ENCODE measurements at places on chromosomes 2 and 18.

DNA sequence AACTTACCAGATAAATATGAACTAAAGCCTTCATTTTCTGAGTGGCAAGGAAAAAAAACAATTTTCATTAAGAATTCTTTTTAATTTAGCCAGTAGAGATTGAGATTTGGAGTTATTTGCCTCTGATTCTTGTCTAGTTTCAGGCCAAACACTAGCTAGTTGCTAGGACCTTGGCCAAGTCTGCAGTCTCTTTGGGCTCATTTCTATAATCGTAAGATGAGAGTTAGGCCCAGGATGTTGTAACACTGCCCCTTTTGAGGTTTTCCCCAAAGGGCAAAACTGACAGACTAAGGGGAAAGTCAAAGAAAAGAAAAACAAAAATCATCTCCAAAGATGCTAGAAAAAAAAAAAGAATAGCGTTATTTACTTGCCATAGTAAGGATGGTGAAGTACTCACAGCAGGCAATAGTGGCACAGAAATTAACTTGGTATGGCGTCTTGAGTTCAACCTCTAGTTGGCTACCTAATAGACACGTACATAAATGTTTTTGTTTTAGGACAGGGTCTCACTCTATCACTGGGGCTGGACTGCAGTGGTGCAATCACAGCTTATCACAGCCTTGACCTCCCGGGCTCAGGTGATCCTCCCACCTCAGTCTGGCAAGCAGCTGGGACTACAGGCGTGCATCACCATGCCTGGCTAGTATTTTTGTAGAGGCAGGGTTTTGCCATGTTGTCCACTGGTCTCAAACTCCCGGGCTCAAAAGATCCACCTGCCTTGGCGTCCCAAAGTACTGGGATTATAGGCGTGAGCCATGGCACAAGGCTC lies 23.0 kb upstream of the ADAM17 start:
- no peak for DNase-seq

GRCh38 chr2:157468931-157469708 lies 25.2 kb upstream of the CYTIP start:
- no peak for DNase-seq

DNA sequence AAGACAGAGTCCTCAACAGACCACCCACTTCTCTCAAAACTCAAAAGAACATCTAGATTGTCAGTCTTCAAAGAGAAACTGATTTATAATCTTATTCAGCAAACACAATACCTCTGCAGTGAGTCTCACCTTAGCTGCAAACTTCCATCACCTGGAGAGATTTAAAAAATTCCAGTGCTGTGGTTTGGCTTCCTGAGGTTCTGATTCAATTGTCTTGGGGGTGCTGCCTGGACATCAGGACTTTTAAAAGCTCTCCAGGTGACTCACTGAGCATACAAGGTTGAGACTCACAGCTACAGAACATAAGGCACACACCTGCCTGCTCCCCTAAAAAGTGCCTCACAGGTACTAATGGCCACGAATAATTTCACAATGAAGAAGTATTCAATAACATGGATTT lies 40.3 kb downstream of the RNF152 start:
- DNase-seq = no peak

- DNase-seq = no peak
Observed at GRCh38 chr2:73027340-73027739, 44.2 kb downstream of the SFXN5 start.

DNA sequence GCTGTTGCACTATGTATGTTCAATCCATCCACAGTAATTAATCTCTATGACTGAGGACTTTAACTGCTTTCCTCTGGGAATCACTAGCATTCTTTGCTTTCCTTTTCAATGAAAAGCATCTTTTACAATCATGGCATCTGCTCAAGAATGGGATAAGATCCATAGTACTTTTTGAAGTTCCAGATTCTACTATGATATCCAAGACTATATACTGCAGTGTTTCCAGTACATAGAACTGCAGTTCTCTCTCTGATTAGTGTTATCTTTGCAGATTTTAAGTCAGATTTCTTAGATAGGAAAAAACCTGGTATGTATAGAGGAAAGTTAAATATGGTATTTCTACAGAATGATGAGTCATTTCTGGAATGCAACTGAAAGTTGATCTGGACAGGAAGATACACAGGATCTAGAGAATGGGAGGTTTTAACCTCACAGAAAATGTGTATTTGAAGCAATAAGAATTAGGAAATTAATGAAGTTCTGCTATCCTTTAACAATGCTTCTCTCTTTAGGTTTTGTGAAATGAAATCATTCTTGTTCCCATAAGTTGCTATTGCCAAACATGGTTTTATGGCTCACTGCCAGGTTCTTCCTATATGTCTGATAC lies 670.7 kb downstream of the ERBB4 start:
- DNase-seq = no peak

DNA sequence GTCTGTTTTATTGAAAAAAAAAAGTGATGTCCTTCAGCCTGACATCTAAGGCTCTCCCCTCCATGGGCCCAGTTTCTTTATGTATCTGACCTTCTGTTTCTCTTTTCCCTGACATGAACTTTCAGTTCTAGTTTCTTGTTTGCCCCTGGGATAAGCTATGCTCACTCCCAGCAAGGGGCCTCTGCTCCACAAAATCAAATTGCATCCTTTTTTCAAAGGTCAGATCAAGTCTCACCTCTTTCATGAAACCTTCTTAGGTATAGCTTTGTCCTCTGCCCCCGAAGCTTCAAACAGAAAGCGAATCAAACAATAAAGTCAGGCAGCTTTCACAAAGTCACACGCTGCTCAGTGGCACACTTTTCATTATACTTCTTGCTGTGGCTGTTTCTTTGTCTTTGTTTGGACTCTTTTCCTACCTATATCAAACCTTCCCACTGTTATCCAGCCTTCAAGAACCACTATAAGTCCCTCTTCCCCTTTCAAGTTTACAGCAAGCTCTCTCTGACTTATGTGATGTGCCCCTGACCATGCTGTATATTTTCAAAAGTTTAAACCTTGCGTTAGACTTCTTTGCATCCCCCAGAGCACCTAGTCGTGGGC lies 23.3 kb downstream of the MAP3K19 start:
- no peak for DNase-seq
